ENCODE measurements at places on chromosomes 3 and 15.

GRCh38 chr3:66797889-66798560 lies 200.1 kb upstream of the KBTBD8 start:
- peak; percentile 3 for DNase-seq

DNA sequence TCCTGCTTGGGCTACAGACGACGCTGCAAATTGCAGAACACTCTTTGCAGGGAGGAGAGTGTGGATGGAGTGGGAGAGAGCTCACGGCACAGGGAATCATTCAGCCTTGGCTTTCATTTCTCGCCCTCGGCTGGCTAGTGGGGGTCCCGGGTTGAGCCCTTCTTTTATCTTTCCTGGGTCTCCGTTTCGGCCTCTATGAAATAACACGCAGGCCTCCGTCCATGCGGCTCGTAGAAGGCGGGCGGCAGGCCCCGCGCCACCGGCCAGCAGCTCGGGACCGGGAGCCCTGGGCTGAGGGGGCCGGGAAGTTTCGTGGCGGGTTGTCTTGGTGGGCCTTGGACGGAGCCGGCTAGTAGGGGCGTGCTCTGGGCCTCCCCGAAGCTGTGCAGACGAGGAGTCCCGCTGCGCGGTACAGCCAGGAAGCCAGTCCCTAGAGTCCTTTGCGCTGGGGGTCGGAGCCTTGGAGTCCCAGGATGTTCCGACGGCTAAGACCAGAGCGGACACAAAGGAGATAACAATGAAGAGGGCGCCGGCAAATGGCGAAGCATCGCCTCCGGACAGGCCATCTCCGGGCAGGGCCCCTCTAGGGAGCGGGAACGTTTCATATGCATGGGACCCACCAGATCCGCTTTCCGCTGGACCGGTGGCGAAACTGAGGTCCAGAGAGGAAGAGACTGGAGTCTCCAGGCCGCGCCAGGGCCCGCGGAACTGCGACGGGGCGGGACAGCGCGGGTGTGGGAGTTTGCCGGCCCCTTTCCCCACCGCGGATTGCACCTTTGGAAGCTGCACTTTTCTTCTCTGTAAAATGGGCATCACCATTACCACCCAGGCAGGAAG lies 4.3 kb downstream of the RNU6-1 start:
- DNase-seq = peak; percentile 21

DNA sequence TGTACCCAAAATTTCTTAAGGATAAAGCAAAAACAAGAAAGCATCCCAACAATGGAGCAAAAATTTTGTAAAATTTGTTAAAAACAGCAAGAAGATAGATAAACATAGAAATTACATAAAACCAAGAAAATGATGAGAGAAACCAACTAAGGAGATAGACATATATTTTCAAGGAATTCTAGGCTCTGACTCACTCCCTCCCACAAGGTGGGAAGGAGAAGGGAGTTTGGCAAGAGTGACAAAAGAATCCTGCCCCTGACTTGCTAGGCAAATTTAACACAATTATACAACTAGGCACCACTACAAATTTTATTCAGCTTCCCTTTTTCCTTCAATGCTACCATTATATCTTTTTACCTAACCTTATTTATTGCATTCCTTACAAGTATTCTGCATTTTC lies 70.9 kb downstream of the MYO9A start:
- no peak for DNase-seq

GRCh38 chr15:64022571-64022970 lies 23.7 kb downstream of the DAPK2 start:
- DNase-seq = no peak

GRCh38 chr3:114451051-114451451 lies 157.2 kb downstream of the TIGIT start:
- no peak for DNase-seq

GRCh38 chr3:5017925-5018531 lies 38.8 kb downstream of the BHLHE40 start:
- DNase-seq = no peak

DNA sequence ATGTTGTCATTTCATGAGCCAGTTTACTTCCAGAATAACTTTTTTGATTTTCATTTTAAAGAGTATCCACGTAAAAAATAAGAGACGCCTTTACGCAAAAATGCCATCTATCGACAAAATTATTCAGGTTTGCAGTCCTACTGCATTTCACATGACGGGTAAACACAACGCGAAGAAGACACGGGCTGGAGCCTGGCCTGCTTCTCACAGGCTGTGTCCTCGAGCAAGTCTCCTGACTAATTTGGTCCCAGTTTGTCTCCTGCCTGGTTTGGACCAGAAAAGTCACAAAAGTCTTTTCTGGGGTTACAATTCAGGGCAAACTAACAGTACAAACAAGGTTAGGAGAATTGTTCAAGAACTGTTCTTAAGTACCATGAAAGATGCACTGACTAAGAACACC lies 51.7 kb downstream of the CHSY1 start:
- DNase-seq = no peak

Data from stimulated activated CD4-positive, alpha-beta T cell treated with anti-CD3 and anti-CD28 coated beads, Interleukin-15, amount 100 ng/mL, for 24 hours (primary cell).